ENCODE measurements at places on chromosomes 6 and 20.

DNA sequence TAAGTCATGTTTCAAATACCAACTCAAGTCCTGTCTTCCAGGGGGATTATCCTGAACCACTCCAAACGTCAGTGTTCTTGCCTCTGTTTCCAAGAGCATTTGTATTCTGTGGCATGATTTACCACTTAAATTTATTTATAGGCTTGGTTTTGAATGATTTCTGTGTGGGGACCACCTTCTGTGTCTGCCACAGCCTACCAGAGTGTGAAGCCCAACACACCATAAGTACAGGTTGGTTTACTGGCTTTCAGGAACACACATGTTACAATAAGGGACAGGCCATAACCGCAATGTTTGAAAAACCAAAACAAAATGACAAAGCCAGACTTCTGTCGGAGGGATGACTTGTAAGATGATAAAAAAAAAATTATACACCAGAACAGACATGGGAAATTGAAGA, 56.5 kb upstream of the MAP3K7 start:
- no peak for DNase-seq

- DNase-seq = no peak
These were observed 16.9 kb upstream of the SLC22A16 start for GRCh38 chr6:110493253-110493800.

GRCh38 chr6:133817460-133818047, 71.4 kb upstream of the TCF21 start:
- DNase-seq = no peak

- DNase-seq = no peak
These were observed 299.6 kb upstream of the STXBP5 start for GRCh38 chr6:146904596-146904995.

DNA sequence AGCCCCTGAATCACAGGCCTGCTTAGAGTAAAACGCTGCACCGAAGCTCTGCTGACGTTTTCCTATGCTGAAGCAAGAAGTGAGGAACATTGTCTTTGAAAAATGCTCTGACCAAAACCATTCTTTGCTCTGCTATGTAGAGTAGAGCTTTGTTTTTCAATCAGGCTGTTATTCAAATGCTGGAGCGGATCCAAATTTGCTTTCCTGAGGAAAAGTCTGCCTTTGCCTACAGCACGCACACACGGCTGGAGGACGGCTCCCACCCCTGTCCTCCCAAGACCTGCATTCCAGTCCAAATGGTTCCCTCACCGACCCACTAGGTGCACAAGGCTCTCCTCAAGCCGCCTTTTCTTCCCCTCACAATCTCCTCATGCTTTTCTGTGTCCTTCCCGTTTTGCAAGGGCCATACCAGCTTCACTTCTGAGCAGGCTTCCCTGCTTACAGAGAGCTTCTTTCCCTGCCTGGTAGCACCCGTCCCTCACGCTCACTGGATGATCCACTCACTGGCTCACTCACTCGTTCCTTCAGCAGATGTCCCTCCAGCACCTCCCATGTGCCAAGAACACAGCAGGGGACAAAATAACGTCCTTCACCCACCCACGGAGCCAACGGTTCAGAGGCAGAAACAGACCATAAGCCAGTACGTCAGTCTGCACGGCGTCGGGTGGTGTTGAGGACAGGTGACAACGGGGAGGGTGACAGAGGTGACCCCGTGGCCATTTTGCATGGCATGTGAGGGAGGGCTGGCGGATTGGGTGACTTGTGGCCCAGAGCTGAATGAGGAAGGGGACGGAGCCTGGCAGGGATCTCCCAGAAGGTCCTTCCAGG, 137.9 kb upstream of the NEDD9 start:
- DNase-seq = no peak

GRCh38 chr20:59678288-59678687, 73.9 kb downstream of the PHACTR3 start:
- no peak for DNase-seq

DNA sequence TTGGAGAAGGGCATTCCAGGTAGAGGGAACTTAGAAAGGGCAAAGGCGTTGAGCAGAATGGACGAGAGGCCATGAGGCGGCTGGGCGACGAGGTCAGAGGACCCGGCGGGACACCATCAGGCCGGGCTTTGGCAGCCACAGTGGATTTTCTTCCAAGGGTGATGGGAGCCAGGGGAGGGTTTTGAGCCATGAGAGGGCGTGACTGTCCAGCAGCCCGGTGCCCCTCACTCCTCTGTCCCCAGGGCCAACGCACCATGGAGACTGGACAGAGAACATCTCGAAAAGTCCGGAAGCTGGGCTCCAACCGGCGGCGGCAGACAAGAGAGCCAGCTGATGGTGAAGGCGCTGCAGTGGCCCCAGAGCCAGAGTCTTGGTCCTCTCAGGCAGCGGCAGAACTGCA, 6.4 kb downstream of the RAB44 start:
- no peak for DNase-seq

DNA sequence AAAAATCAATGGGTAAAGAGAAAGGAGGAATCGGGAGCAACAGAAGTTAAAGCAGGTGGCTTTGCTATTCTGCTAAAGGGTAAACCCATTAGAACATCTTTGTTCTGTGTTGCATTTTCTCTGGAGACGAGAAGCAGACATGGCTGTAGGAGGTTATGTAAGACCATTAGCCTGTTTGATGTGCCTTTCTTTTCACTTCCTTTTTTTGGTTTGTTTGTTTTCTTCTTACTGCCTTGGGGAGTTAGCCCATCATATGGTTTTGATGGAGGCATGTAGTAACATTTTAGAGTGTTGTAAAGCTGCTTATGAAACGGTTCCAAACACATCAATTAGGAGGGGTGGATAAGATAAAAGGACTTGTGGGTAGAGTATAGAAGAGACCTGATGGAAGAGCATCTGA, 131.0 kb downstream of the DOK5 start:
- DNase-seq = no peak

DNA sequence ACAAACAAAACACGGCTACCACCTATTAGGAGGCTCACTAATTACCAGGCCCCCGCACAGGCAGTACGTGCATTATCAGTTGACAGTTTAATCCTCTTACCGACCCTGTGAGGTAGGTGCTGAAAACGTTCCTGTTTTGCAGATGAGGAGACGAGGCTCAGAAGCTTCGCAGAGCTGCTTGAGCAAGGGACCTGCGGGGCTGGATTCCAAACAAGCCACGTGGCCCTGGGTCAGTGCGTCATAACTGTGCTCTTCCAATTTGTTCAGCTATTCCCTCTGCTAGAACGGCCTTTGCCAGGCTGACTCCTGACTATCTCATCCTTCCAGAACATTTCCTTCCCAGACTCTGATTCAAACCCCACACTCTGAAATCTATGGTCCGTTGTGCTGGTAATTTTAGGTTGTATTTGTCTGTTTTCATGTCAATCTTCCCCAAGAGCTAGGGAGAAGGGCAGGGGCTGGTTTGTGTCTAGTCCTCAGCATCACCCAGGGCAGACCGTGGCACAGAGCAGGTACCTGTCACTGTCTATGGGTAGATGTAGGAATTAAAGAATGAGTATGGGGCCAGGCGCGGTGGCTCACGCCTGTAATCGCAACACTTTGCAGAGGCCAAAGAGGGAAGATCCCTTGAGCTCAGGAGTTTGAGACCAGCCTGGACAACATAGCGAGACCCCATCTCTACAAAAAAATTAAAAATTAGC, 28.8 kb upstream of the TLDC2 start:
- no peak for DNase-seq

DNA sequence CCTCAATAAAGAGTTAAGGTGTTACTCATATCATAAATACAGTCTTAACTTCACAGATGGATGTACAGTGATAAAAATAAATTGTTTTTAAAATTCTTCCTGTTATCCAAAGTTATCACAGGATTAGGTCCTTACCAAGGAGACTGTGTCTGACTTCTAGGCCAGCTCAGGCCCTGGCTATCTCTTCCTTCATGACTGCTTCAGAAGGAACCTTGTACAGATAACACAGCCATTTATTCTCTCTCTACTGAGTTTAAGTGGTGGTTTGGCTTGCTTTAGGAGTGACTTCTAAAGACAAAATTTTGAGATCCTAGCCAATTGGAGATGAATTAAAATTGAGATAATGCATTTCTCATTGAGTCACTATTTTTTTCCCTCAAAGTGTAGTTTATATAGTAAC, 40.8 kb upstream of the RNF182 start:
- no peak for DNase-seq

DNA sequence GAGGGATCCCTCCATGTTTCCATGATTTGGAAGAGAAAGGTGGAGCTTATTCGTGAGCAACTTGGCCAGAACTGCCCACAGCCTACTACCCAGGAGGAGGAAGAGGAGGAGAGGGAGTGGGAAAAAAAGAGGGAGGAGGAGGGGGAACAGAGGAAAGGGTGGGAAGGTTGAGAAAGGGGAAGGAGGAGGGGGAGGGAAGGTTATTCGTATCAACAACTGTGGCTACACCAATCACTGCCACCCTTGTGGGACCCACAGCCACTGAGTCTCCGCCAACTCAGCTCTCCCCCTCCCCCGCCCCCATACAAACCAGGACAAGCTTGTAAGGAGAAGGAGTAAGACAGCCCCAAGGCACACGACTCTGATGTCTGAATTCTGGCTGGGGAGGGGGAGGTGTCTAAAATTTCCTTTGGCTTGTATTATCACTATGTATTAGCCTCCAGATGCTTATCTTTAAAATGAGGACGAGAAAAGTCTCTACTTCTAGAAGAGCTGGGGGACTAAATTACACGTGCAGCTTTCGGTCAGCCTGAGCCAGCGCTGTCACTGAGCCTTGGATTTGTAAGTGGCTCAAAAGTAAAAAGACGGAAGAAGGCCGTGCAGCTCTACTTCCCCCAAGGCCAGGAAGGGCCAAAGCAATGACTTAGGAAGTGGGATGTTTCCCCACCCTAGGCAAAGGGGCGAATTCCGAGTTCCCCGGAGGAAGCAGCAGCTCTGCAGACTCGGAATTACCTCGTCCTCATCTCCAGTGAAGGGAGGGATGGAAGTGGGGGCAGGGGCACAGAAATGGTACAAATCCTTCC, 1.0 kb downstream of the FKBP1A start:
- no peak for DNase-seq

DNA sequence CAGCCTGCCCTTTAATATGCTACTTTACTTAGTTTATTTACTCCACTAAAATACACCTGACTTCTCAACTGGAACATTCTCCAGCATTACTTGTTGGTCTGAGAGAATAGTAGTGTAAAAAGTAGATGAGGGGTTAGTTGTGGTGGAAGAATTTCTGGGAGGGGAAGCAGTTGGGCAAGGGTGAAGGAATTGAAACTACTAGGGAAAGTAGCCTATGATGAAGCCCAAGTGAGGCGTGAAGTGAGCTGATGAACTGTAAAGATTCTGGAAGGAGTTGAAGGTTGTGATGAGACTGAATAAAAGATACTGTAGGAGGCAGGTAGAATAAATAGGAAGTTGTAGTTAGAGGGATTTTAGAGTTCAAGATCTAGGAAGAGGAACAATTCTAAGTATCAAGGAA, 72.5 kb downstream of the ITCH start:
- DNase-seq = no peak

GRCh38 chr20:50874111-50874757, 57.0 kb downstream of the ADNP start:
- DNase-seq = no peak

Data from kidney glomerular epithelial cell (primary cell).